ENCODE measurements at places on chromosomes 7 and 10. TPM values are rescaled to one million over a fixed set of nuclear protein-coding genes. Genes with fewer than 3 reads are reported as not detected.

The GRID2IP gene
- total RNA-seq: not detected

The AGR2 gene
- not detected for total RNA-seq

The PTN gene
- total RNA-seq: 27.8 TPM

The TMEM26 gene
- 0.92 TPM for total RNA-seq

The ORC5 gene
- 16.5 TPM for total RNA-seq

The ERCC6 gene
- 16.1 TPM for total RNA-seq

The AGBL3 gene
- total RNA-seq: 1.4 TPM

The VWA2 gene
- total RNA-seq: not detected

The SPDYE5 gene
- not detected for total RNA-seq

Measured in smooth muscle cell of bladder (primary cell).